Prostate gland (tissue), 2 donors: ENCODE measurements at places on chromosomes 4 and X. TPM values are rescaled to one million over a fixed set of nuclear protein-coding genes. Genes with fewer than 3 reads are reported as not detected.
A peak's percentile ranks its signal among the peaks of the same experiment; 100 is the strongest.

- H3K27ac ChIP-seq: peak overlapping the region; percentile 31
- no peaks in the 10 kb centered on the region for H3K36me3 ChIP-seq
- DNase-seq: peak; percentile 58
- H3K27me3 ChIP-seq: no peaks in the 10 kb centered on the region
- no peak overlapping the region for H3K4me3 ChIP-seq
These were observed 16.8 kb downstream of the RBM47 start for GRCh38 chr4:40612831-40613230.

DNA sequence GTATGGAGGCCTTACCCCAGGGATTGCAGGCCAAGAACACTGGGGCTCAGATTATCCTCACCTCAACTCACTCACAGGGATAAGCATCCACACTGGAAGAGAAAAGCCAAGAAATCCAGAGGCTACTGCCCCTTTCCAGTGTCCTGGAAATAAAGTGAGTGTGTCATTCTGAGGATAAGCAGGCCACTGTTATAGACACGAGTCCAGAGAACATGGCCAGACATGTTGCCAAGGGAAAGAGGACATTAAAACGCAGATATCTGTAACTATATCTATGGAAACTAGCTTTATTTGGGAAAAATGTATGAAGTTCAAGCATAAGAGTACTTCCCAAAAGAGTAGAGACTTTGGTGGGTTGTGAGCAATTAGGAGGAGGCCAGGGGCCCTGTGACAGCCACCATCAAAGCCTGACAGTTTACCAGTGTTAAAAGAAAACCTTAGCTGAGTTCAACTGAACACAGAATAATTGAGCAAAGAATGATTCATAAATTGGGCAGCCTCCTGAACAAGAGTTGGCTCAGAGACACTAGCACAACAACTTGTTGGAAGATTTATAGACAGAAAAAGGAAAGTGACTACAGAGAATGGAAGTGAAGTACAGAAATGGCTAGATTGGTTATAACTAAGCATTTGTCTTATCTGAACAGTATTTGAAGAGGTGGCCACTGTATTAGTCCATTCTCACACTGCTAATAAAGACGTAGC, 1222.2 kb downstream of the STIM2 start:
- DNase-seq: no peak
- no peak overlapping the region for H3K4me3 ChIP-seq
- H3K27ac ChIP-seq: no peak overlapping the region
- H3K36me3 ChIP-seq: no peaks in the 10 kb centered on the region

TMSB15C gene
- 6.4 TPM for total RNA-seq

- peaks cover 4% of the 10 kb centered on the region for H3K4me1 ChIP-seq
- no peaks in the 10 kb centered on the region for H3K36me3 ChIP-seq
- DNase-seq: no peak
- peak overlapping the region; percentile 64 for H3K27ac ChIP-seq
These were observed 745 bp upstream of the IQSEC2 start for GRCh38 chrX:53281963-53282695.

GRCh38 chr4:7738458-7739076, 201.1 kb downstream of the AFAP1 start:
- no peak for DNase-seq
- no peak overlapping the region for H3K27ac ChIP-seq
- no peaks in the 10 kb centered on the region for H3K4me1 ChIP-seq
- no peak overlapping the region for H3K4me3 ChIP-seq

DNA sequence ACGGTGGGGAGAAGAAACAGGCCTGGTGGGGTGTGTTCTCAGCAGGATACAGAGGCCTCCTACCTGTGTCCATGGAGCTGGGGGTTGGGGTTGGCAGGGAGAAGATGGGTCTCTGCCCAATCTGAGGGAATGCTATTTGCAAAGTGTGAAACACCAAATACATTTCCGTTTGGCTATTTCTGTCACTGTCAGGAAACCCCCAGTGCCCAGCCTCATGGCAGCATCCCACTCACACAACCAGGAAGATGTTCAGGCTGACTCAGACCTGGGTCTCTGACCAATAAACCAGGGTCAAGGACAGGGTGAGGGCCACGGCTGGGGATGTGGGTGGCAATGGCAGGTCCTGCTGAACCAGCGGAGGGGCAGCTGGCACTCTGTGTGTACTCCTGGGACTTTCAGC, 41.3 kb downstream of the BCOR start:
- no peak overlapping the region for H3K4me3 ChIP-seq
- no peaks in the 10 kb centered on the region for H3K4me1 ChIP-seq
- no peaks in the 10 kb centered on the region for H3K36me3 ChIP-seq
- H3K27me3 ChIP-seq: no peaks in the 10 kb centered on the region
- no peak overlapping the region for H3K27ac ChIP-seq
- DNase-seq: no peak
